Fibroblast of mammary gland (primary cell): ENCODE measurements at places on chromosomes 11 and 22.

- no peak for DNase-seq
Observed at GRCh38 chr11:130915603-130916237, 559 bp downstream of the SNX19 start.

- DNase-seq: peak; percentile 84
Observed at GRCh38 chr11:26806219-26806618, 84.4 kb upstream of the SLC5A12 start.

- DNase-seq: no peak
Observed at GRCh38 chr11:73566977-73567755, 30.7 kb downstream of the FAM168A start.

- peak; percentile 73 for DNase-seq
Observed at GRCh38 chr11:20226933-20227332, 66.7 kb upstream of the DBX1 start.

GRCh38 chr11:72379384-72380131, 54.8 kb downstream of the CLPB start:
- peak; percentile 5 for DNase-seq

- DNase-seq: no peak
Observed at GRCh38 chr11:2100361-2101170, 38.6 kb downstream of the IGF2 start.

- no peak for DNase-seq
Observed at GRCh38 chr11:8828046-8828445, 82.9 kb upstream of the AKIP1 start.

DNA sequence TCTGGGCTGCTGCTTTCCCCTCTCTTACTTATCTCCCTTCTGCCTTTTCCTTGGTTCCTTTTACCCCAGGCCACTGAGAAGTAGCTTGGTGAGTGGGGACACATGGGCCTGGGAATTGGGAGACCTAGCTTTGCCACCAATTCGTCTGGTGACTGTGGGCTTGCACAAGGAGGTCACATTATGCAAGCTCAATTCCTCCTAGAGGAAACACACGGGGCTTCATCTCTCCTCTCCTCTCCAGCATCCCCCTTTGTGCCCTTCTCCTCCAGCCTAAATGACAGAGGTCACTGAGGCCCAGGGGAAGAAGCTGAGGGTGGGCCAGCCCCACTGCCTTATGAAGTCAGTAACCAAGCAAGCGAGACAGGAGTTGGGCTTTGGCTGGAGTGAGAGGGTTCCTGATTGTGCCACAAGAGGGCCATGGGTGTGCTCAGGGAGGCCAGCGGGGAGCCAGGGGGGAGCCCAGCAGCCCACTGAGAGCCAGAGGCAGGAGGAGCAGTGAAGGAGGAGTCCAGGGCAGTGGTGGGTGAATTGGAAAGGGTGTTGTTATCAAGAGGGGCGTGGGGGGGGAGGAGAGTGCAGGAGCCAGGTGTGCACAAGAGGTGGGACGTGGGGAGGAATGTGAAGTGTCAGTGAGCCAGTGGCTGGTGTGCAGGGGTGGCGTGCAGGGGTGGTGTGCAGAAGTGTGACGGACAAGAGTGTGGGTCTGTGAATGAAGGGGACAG, 2.0 kb downstream of the CLCF1 start:
- DNase-seq: peak; percentile 61

DNA sequence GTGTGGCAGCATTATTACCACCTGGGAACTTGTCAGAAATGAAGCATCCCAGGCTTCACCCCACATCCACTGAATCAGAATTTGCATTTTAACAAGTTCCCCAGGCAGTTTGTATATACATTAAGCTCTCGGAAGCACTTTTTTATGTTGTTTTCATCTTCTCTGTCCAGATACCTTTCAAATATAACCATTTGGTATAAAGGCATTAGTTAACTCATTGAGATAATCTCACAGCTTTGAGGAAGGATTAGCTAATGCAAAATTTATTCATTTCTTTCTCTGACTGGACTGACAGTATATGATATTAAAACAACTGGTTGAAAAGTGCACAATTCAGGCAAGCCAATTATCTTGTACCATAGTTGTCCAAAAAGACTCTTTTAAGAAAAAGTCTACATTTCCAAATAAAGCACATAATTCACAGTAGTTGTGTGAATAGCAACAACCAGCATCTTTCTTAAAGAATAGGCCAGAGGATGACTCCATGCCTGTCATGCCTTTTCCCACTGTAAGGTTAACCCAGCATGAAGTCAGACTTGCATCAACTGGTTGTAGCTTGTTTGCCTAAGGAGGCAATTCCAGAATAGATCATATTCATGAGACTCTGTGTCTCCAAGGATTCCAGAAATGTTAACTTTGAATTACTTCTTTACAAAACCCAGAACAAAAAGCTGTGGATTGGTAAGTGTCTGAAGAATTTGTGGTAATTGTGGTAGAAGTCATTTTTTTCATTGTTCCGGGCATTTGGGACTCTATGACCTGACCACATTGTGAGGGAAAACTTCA, 254.3 kb upstream of the SESN3 start:
- DNase-seq: peak; percentile 65

- DNase-seq: peak; percentile 54
Observed at GRCh38 chr11:560305-561147, at the start of the genes LMNTD2 and RASSF7. LMNTD2 (minus strand) TSS chr11:560738; CDS start chr11:560716, 22 bp downstream. RASSF7 (plus strand) TSS chr11:560970; CDS start chr11:561769, 799 bp downstream.
